ENCODE measurements at places on chromosomes 1 and 21. TPM values are rescaled to one million over a fixed set of nuclear protein-coding genes. Genes with fewer than 3 reads are reported as not detected.

CALML6 gene
- not detected for polyA plus RNA-seq

NR1I3 gene
- polyA plus RNA-seq = 0.70 TPM

NTMT2 gene
- polyA plus RNA-seq = not detected

ALX3 gene
- not detected for polyA plus RNA-seq

OR14A2 gene
- polyA plus RNA-seq = not detected

FAM110D gene
- not detected for polyA plus RNA-seq

NBPF6 gene
- polyA plus RNA-seq = not detected

CFHR1 gene
- polyA plus RNA-seq = 0.74 TPM

NEXN gene
- polyA plus RNA-seq = 69.0 TPM

MASP2 gene
- polyA plus RNA-seq = 0.10 TPM

LRRC39 gene
- 0.21 TPM for polyA plus RNA-seq

ZNF648 gene
- polyA plus RNA-seq = not detected

FCRL1 gene
- polyA plus RNA-seq = not detected

CDCA8 gene
- polyA plus RNA-seq = 15.4 TPM

IL10 gene
- not detected for polyA plus RNA-seq

PBX1 gene
- polyA plus RNA-seq = 9.8 TPM

SLC25A44 gene
- 15.4 TPM for polyA plus RNA-seq

ZNF644 gene
- polyA plus RNA-seq = 34.5 TPM

HFM1 gene
- polyA plus RNA-seq = not detected

All from GM23248 (cell line).